ENCODE measurements at places on chromosomes 12 and 14.

DNA sequence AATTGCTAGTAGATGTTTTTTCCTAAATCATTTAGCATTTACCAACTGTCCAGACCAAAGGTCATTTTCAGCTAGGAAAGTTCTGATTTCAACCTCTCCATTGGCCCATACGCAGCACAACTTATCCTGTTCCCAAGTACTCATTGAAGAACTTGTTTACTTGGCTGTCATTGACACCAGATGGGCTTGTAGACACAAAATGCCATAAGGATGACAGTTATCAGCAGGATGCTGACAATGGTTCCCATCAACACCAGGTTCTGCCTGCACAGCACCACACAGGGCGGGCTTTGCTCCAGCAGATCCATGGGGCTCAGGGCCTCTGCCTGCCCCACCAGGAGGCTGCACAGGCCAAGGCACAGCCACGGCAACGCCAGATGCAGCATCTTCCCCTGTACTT, 36.5 kb upstream of the TMPRSS12 start:
- no peak for DNase-seq

DNA sequence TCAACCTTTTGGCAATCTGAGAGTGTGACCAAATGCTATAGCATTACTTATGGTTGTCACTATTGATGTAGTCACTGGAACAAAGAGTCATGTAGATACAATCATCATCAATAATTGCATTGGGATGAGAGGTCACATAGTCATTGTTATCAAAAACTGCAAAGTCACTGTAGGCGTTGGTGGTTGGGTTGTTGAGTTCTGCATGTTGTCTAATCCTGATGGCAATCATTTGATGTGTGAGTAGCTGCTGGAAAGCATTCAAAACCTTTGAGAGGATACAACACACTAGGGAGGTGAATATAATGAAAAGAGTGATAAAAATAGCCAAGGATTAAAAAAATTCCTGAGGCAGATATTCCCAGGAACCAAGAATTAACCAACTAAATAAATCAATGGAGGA, 214.7 kb upstream of the SYT10 start:
- no peak for DNase-seq

GRCh38 chr14:23577710-23578392, 739 bp downstream of the JPH4 start:
- no peak for DNase-seq

DNA sequence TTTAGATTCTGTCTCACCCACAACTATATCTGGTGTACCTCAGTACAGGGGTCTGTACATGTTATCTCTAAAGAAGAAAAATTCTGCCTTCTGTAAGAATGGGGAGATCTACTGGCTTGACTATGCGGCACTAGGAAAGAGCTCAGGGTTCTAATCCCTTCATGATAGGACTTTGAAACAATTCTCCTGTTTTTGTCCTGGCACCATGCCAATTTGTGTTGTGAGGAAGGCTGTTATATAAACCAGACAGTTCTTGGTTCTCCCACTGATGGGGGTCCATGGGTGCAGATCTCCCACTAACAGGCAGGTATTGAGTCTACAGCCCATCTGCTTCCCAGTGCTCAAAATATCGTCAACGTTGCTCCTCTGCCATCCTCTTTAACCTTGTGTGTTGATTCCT, 883.7 kb downstream of the GALC start:
- DNase-seq = no peak

- no peak for DNase-seq
Measured at GRCh38 chr12:33828326-33828725, 194.0 kb upstream of the ALG10 start.

DNA sequence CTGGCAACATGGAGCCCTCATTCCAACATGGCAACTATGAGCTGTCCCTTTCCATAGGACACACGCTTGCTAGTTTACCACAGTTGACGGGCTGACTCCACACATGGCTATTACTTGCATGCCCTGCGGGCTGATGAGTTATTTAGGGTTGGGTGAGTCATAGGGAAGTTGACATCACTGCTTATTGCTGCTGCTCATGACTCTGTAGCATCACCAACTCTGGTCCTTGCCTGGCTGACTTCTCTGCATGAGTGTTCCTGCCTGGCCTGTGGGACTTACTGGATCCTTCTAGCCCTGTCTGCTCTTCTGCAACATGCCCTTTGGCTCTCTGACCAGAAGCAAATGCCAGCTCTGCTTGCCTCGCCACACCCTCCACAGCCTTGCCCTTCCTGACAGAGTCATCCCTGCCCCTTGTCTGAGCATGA, 199.5 kb downstream of the ANO6 start:
- no peak for DNase-seq

- DNase-seq = no peak
Measured at GRCh38 chr12:107511292-107511691, 174.3 kb upstream of the PWP1 start.

Data from activated gamma-delta T cell treated with anti-CD3 and anti-CD28 coated beads, Interleukin-2, amount 50 U/mL, for 16 hours (primary cell).